Fibroblast of gingiva (primary cell): ENCODE measurements at places on chromosomes 13 and 19.

DNA sequence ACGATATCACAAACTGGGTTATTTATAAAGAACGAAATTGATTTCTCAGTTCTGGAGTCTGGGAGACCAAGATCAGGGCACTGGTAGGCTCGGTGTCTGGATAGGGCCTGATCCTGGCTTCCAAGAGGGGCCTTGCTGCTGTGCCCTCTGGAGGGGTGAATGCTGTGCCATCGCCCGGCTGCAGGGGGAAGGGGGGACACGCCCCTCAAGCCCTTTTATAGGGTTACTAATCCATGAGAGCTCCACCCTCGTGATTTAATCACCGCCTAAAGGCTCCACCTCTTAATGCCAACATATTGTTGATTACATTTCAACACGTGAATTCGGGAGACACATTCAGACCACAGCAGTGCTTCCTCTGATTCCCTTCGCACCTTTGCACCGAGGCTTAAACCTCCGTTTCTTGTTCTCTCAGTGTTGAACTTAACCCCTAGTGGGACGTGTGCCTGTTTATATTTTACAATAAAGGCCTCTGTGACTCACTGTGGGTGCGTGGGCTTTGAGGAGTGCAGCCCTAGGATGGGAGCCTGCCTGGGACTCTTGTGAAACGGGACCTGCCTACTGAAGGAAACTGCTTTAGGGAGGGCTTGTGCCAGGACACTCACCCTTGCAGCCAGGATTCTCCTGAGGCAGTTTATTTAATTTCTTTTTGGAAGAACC is 52.4 kb upstream of the SPATA13 start:
- DNase-seq, result no peak

GRCh38 chr13:113351514-113352026 is 12.4 kb downstream of the GRTP1 start:
- DNase-seq, result no peak

DNA sequence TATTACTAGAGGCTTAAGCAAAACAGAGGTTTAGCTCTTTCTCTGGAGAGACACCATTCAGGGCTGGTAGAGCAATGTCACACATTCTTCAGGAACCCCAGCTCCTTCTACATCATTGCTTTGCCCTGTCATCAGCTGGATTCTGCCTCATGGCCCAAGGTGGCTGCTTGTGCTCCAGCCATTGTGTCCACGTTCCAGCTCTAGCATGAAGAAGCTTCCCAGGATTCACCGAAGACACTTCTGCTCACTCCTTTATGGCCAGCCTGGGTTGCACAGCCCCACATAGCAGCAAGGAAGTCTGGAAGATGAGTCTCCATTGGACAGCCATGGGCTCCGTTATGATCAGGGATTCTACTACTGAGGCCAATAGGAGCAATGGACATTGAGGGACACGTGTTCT is 13.2 kb downstream of the PGLS start:
- DNase-seq, result no peak

DNA sequence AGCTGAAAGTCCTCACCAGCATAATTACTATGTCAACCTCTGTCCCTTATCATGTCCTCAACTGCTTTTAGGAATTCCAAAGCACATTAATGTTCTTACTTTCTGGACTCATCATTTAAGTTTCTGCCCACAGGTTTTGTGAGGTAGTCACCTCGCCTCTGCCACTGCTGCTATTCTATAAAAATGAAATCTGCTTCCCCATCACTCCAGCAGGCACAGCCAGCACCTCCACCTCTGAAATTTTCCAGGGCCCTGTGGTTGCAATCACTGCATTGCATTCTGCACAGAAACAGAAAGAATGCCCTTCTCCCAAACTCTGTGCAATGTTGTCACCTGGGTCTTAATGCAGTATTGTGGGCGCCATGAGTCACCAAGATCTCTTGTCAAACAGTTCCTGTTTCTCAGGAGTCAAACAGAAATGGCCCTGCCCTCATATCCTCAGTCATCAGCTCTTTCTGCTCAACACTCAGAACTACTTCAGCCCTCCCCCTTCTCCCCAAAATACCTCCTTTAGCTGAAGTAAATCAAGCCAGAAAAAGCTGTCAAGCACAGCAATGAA is 529.2 kb upstream of the NBEA start:
- DNase-seq, result no peak

DNA sequence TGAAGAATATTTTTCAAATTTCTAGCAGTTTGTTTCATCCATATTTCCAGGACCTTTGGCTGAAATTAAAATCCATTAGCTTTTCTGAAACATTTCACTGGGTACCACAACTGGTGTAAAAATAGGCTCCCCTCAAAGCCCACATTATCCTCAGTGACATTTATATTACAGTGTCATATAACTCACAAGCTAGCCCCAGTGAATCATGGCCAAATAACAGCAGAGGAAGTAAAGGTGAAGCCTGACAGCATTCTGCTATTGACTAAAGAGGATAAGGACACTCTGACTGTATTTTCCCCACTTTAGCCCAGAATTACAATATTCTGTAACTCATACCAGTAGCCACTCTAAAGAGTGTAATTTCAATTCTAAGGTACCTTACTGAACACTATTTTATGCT is 21.9 kb downstream of the KCTD12 start:
- DNase-seq, result no peak

DNA sequence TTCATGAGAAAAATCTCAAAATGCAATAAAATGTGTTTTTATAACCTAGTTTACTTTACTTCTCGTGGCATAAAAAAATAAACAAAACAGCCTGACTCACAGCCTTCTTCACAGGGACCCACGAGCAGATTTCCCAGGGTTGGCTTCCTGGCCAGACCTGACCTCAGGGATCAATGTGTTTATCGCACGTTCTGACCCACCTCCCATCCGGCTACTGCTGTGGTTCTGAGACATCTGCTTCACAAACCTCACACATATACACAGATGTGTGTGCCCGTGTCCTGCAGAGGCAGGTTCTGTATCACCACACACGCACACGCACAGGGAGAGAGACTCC is 118.3 kb downstream of the COL4A2 start:
- peak; percentile 47 for DNase-seq
